ENCODE measurements at places on chromosomes 4 and X.

DNA sequence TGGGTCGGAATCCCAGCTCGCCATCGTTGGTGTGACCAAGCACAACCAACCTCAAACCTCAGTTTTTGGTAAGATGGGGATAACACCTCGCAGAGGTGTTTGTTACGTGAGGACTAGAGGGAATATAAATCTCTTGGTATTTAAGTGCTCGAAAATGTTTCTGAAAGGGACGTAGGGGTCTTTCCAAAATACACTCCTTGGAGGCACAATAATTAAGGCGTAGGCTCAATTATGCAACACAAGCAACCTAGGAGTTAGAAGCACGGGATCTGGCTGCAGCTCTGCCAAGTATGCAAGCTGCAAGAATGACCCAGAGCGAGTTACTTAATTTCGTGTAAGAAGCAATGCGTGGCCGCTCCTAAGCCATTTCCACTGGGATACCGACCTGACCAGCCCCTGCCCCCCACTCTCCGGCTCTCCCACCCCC is 552 bp downstream of the ADH5 start:
- no peak for DNase-seq

DNA sequence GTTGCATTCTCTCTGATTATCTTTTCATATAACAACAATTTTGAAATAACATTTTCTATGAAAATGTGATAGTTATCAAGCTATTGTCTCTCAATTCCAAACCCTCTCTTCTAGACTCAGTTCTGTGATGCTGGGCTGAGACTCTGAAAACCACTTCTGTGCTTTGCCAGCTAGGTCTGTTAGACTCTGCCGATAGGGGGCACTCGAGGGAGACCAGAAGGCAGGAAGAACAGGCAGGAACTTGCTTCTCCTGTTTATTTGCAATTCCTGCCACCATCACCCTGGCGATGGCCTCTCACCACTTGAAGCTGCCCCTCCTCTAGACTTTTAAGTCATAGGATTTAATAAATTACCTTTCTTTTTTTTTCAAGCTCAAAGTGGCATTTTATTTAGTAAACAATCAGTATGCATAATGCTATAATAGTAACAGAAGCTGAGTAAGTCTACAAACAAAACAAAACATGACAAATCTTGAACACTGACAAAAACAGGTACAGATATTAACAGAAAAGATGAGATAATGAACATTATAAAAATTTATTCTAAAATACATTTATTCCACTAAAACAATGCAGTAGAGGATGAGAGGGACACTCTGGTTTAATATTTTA is 49.7 kb downstream of the RASL11B start:
- peak; percentile 59 for DNase-seq

DNA sequence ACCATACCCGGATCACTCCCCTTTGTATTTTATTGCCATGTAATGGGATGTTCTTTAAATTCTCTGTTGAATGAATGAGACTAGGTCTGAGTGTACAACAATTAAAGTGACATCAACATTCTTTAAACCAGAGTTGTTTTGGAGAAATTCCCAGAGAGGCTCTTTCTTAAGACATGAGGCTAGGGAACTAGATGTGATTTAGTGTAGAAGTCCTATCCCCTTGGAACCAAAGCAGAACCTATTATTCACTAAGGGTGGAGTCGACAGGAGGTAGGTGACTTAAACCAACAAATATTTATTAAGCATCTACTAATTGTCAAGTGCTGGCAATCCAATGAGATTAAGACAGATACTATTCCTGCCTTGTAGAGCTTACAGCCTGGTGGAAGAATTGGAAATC is 1.7 kb downstream of the EIF1AX start:
- DNase-seq: no peak

DNA sequence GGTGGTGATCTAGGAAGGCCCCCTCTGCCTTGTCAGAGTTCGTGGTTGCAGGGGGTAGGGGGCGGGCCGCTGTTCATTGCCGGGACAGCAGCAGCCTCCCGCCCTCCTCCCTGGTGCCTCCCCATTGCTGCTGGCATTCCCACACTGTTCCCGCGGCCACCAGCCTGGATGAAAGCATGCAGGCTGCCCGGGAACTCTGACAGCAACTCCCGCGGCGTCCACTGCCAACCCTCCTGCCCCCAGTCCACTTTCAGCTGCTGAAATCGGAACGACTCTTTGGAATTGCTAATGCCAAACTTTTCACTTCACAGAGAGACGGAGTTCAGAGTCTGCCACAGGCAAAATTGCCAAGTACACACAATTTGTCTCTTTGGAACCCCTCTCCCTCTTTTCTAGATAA is 121.9 kb downstream of the BEND2 start:
- DNase-seq: no peak

DNA sequence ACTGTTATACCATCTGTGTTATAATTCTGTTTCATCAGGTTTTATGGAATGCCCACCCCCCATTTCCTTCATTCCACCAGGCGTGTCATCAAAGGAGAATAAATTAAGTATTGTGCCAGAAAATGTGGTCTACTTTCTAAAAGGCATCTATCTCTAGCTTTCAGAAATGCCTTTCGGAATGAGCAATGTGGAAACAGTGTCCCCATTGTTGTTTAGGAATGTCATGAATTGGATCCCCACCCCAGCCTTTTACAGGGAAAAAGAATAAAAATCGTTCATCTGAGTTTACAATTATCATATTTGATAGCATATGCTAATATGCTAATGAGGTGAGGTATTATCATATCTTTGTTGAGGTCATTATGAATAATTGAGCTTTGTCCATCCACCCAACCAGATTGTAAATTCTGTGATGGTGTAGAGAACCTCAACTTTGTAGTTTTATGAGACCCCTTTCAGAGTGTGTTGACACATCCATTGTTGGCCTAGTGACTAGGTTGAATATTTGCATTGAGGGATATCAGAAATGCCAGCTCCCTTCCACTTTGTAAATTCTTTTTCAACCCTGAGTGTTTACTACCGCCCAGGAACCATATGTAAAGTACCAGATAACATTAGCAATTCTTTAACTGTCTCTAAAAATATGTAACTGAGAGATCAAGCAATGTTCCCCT is 56.2 kb upstream of the CCDC160 start:
- DNase-seq: no peak
